ENCODE measurements at places on chromosomes 7 and 10.

DNA sequence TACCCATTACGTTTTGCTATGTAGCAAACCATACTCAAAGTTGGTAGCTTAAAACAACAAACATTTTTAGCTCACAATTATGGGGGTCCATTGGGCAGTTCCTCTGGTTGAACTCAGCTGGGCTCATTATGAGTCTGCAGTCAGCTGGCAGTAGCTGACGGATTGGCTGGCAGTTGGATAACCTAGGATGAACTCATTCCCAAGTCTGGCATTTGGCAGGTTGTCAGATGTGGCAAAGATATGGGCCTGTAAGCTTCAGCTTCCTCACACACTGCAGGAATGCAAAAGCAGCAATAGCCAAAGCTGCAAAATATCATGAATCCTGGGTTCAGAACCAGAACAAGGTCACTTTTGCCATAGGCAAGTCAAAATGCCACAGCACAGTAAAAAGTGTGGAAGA is 412.2 kb upstream of the SORCS1 start:
- DNase-seq = no peak

- no peak for DNase-seq
These were observed 24.1 kb upstream of the TNS3 start for GRCh38 chr7:47605816-47606575.

DNA sequence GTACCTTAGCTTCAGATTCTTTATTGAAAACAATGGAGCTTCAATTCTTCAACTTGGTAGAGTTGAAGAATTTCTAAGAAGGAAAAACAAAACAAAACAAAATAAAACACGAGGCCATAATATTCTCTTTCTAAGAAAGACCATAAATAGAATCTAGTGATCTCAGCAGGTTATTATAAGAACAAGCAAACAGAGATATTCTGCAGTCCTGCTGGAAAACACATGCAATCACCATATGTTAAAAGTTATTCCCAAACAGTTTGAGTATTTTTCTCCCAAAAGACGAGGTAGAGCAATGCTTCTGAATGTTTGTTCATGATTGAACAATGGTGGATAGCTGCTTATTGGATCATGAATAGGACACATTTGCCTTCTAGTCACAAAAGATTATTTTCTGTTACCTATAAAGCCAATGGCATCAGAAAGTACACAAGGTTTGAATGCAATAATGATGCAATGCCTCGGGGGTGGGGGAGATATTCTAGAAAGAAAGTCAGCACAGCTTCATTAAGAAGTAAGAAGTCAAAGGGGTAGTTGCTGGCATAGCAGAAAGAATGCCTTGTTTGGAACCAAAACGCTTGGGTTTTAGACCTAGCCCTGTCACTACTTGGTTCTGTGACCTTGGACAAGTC is 59.3 kb downstream of the CREB3L2 start:
- DNase-seq = no peak

GRCh38 chr10:67110286-67110685 is 184.4 kb downstream of the LRRTM3 start:
- no peak for DNase-seq

DNA sequence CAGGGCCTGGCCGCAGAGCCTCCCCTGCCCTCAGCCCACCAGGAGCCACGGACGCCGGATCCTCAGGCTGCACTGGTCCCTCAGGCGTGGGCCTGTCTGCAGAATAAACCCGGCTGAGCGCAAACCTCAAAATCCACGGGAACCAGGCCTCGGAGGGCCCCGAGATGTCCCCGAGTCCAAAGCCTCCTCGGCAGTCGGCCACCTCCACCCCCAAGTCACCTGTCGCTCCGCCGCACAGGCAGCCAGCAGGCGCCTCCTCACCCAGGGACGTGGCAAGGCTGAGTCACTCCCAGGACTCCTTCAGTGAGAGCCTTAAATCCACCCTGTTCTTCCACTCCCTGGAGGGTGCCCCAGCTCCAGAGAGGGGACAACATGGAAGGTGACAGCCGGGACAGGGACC is 33.2 kb downstream of the STK32C start:
- no peak for DNase-seq

- DNase-seq = no peak
These were observed 250.0 kb downstream of the CDC14C start for GRCh38 chr7:49174396-49174795.

DNA sequence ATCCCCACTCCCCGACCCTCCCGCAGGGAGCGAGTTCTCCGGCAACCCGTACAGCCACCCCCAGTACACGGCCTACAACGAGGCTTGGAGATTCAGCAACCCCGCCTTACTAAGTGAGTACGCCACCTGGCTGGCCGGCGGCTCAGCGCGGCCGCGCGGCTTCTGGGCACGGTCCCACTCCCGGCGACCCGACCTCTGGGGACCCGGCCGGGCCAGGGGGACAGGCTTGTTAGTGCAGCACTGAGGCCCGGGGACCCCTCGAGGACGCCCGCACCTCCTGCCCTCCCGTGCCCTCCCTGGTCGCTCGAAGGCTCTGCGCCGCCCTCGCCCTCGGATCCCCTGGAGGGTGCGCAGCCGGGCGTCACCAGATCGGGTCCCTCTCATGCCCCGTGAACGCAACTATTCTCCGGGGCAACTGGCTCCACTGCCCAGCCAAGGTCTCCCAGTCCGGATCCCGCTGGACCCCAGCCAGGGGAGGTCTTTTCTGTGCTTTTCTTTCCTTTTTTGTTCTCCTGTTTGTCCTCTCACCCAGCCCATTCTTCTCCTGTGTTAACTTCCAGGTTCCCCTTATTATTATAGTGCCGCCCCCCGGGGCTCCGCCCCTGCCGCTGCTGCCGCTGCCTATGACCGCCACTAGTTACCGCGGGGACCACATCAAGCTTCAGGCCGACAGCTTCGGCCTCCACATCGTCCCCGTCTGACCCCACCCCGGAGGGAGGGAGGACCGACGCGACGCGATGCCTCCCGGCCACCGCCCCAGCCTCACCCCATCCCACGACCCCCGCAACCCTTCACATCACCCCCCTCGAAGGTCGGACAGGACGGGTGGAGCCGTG is 81.8 kb downstream of the PAX2 start:
- peak; percentile 61 for DNase-seq

- no peak for DNase-seq
These were observed 5.8 kb upstream of the FAM3C start for GRCh38 chr7:121401896-121402295.

DNA sequence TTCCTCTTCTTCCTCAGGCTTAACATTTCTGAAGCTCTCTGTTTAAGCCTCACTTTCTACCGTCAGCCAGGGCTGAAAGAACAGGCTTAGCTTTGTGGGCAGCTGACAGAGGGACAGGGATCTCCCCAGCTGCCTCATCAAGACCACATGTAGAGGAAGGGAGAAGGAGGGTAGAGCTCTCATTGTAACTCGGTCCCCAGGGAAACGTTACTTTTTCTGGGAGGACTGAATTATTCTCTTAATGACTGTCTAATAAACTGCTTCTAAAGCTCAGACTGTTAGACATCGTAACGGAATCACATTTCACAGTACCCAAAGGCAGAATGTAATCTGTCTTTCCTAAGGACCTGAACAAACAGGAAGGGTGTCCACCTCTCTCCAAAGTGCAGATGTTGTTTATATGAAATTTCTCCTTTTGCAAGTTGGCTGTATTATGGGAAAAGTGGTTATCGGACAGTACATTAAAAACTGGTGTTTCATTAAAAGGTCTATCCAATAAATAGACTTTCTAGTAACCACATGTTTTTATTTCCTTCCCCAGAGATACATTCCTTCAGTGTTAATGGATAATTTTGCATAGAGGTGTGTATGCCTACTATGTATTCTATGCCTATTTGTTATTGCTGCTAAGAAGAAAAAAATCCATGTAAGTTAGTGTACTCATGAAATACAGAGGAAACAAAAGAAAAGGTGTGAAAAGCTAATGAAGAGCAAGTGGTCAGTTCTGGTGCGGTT is 144.2 kb downstream of the CTTNBP2 start:
- no peak for DNase-seq

- DNase-seq = no peak
These were observed 6.4 kb downstream of the TAS2R41 start for GRCh38 chr7:143484119-143484518.

DNA sequence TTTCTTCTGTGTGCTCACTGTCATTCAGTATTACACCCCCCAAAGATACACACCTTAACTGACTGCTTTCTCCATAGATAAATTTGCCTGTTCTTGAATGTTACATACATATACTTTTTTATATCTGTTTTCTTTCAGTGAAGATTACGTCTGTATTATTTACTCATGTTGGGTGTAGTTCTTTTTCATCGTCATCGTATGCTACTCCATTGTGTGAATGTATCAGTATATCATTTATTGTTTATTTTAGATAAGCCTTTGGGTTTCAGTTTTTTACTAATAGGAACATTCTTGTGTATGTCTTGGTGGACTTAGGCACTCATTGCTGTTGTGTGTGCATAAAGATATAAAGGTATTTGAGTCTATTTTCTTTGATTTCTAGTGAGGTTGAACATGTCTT is 64.4 kb downstream of the SEPTIN7 start:
- DNase-seq = no peak

DNA sequence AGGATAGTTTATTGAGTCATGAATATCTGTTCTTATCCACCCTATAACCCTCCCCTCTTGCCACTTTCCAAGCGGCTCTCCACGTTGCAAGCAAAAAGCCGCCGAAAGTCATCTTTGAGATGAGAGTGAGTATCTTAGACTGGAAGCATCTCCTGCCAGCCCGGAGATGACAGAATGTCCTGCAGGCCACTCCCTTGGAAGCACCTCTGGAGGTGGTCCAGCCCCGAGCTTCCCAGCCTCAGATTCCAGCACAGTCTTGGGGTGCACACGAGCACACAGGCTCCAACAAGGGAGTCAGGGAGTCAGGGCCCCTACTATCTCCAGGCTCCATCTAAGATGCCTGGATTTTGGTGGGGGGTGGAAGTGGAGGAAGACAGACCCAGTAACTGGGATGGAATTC is 5.5 kb upstream of the ELN start:
- DNase-seq = no peak

- DNase-seq = no peak
These were observed 144.9 kb upstream of the HDAC9 start for GRCh38 chr7:18350678-18351077.

DNA sequence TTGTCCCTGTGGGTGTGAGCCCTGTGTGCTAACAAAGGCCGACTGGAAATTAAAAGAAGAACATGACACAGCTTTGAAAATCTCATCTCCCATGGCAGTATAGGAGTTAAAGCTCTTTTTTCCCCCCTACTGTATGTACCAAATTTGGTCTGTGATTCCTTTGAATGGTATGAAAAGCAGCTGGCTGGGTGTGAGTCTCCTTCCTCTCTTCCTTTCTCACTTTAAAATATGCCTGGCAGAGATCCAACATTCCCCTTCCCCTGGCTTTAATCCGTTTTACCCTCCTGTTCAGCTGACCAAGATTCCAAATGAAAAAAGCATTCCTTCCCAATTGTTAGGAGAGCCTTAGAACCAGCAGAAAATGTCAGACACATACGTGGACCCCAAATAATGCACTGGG is 225.0 kb upstream of the CELF2 start:
- peak; percentile 60 for DNase-seq

- DNase-seq = no peak
These were observed 88.0 kb downstream of the ARHGAP22 start for GRCh38 chr10:48516911-48517310.

DNA sequence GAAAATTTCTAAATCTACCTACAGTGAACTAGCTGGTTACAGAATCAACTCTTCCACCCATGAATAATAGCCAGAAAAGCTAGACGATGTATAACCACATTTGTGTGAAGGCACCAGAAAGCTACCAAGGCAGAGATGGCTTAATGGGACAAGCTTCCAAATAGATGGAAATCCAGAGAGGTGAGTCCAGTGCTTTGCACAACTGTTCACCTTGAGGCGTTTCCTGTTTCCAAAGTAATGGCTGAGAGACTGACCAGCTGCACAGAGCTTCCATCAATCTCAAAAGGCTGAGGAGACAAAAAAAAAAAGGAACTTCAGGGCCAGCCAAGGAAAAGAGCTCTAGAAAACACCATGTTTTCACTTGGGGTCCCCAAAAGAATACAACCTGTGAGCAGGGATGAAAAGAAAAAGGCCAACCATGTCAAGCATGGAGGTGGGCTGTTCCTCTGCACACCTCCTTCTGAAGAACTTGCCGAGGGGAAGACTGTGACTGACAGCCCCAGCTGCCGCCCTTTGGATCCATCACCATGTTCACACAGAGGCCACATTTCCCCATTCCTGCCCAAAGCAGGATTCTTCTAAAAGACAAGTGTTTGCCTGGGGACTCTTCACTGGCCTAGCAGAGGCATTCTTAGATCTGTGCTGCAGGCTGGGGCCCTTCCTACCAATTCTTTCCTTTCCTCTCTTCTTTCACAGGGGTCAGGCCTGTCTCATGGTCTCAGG is 72.9 kb downstream of the ARHGAP21 start:
- no peak for DNase-seq

GRCh38 chr7:71345117-71345884 is 213.4 kb downstream of the GALNT17 start:
- DNase-seq = no peak

- no peak for DNase-seq
These were observed 82.5 kb upstream of the LRGUK start for GRCh38 chr7:134044682-134045081.

GRCh38 chr10:123202506-123202905 is 48.3 kb downstream of the BUB3 start:
- DNase-seq = no peak

GRCh38 chr7:81469869-81470723 is 299.8 kb downstream of the HGF start:
- peak; percentile 83 for DNase-seq

DNA sequence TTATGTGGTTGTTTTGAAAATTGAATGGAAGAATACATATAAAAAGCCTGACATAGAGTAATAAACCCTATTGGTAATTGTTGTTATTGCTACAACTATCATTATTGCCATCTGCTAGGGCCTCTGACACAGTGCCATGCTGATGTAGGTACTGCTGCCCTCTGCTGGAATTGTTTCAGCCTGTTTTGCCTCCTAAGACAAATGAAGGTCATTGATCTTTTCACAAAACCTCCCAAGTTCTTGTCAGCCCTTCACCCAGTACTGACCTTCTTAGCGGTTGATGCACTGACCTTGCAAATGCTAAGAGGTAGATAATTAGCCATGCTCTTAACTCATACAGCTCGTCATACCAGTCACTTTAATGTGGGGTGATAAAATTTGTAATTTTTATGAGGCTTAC is 975.2 kb downstream of the SORCS1 start:
- DNase-seq = peak; percentile 13

DNA sequence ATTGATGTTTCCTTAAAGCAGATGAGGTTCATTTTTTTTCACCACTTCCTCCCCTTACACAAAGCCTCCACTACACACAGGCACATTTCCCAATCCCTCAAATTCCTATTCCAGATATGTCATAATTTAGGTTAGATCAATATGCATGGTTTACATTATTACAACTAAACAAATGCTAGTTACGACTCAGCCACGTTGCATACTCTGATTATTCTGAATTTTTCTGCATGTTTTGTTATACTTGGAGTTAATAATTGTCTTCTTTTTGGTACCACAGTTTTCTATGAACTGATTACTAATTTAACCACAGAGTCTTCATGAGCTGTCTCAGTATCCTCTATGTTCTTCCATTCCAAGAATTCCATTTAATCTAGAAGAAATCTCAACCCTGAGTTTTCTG is 4.4 kb upstream of the BICC1 start:
- no peak for DNase-seq

- no peak for DNase-seq
These were observed 211.3 kb upstream of the DPP6 start for GRCh38 chr7:153840861-153841260.

Measured in HAP-1 (cell line).